ENCODE measurements at places on chromosomes 13 and 19.

- no peak for DNase-seq
Measured at GRCh38 chr19:39074205-39074692, 9.9 kb upstream of the ACP7 start.

- no peak for DNase-seq
Measured at GRCh38 chr13:39955560-39955959, 300.1 kb downstream of the COG6 start.

DNA sequence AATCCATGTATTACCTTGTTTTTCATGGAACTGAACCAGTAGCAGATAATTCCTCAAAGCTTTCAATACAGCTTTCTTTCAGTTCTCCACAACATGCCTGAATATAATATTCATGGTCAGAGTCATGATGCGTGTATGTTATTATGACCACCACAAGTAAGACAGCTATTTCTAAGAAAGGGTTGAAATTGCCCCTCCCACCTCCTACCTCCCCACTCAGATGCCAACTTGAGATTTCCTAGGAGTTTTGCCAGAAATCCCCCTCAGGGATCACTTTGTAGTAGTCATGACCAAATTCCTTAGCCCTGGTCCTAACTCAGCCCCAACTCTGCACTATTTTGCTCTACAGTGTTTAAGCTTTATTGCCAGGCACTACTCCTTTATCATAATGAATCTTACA is 69.9 kb upstream of the RAP2A start:
- no peak for DNase-seq

DNA sequence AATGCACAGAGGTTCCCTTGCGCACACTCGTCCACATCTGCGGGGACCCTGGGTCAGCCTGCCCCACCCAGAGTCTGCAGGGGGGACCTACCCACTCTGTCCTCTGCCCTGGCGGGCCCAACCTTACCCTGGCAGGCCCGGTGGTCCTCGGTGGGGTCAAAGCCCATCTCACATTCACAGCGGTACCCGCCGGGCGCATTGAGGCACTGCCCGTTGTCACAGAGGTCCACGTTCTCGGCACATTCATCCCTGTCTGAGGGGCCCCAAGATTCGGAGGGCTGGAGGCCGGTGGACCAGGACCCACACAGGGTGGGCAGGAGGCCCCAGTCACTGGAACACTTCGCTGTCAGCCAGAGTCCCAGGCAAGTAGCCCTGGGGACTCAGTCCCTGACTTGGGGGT is 38.5 kb downstream of the FBN3 start:
- DNase-seq, result no peak

GRCh38 chr13:25136880-25137787 is 35.0 kb downstream of the AMER2 start:
- DNase-seq, result no peak

GRCh38 chr19:13162724-13163608 is 12.8 kb downstream of the IER2 start:
- DNase-seq, result peak; percentile 85

- DNase-seq, result no peak
Measured at GRCh38 chr13:96338030-96338429, 248.1 kb downstream of the HS6ST3 start.

GRCh38 chr13:101552786-101553185 is 100.3 kb downstream of the ITGBL1 start:
- no peak for DNase-seq

DNA sequence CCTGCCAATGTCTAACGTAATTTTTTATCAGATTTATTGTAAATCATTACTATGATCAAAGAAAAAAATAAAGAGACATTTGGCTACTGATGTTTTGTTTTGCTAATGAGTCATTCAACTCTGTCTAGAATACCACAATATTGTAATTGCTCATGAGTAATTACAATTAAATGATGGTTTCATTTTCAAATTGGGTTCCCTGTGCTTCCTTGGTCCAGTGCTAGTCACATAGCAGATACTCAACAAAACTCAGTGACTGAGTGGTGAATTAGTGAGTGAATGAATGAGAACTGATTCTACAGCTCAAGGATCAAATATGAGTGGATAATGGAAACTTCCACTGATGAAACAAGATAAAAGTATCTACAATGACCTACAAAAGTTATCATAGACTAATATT is 304.7 kb downstream of the POU4F1 start:
- no peak for DNase-seq

DNA sequence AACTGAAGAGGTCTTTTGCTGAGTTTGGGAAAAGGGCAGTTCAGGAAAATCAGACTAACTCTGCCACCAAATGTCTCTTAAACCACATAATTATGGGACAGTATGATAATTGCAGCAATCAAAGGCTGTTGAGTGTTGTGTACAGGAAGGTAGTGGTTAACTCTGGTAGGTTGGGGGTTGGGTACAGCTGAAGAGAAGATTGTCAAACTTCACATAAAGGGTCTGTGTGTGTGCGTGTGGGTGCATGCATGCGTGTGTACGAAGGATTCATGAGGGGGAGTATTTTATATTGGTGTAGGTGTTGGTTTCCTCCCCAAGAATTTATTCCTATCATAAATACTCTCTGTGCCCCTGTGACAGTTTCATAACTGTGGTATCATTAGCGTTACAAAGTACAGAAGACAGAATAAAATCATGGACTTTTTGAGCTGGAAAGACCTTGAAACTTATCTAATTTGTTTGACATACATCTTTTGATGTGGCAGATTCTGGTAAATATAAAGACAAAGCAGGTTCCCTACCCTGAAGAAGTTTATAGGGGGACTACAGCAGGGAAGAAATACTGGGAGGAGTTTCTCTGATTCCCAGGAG is 94.1 kb downstream of the PCCA start:
- no peak for DNase-seq

GRCh38 chr13:113327391-113327765 is 30.3 kb downstream of the LAMP1 start:
- DNase-seq, result no peak

- DNase-seq, result no peak
Measured at GRCh38 chr19:8610041-8610935, at the start of gene ADAMTS10. TSS of gene ADAMTS10 (minus strand) at chr19:8610715. CDS start at chr19:8605710, 5,005 bp downstream.
